ENCODE measurements at places on chromosomes 16 and 17. TPM values are rescaled to one million over a fixed set of nuclear protein-coding genes. Genes with fewer than 3 reads are reported as not detected.

DNA sequence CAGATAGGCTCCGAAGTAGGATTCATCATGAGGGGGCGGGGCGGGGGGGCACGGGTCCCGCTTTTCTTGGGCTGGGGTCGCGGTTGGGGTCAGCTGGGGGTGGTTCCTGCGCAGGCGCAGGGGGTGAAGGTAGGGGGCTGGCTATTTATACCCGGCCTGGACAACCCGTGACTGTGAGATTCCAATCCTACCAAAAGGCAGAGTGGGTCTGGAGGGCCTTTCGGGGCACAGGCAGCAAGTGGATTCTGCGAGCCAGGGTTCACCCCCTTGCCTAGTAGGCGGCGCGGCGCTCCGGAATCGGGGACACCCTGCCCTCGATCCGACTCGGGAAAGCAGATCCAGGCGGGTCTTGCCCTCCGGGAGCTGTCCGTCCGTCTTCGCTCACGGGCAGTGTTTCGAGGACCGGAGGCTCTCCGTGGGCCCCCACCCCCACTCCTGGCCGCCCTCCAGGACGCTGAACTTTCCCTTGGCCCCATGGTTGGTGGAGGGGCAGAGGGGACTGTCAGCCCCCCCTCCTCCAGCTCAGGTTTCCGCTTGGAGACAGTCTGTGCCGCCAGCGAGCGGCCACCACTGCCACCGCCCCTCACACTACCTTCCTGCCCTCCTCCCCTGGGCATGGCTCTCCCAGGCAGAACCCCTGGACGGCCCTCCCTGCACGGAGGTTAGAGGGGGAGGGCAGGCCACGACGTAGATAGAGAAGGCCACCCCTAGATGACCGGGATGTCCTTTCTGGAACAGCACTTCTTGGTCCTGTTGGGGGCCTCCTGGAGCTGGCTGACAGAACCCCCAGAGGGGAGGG, 634 bp downstream of the SLC2A4 start:
- H3K27ac ChIP-seq, result no peak overlapping the region
- H3K36me3 ChIP-seq, result no peaks in the 10 kb centered on the region
- no peak for DNase-seq
- H3K4me1 ChIP-seq, result peaks cover 2% of the 10 kb centered on the region
- H3K4me3 ChIP-seq, result peak overlapping the region; percentile 33

- no peaks in the 10 kb centered on the region for H3K36me3 ChIP-seq
- no peak overlapping the region for H3K27ac ChIP-seq
- no peak overlapping the region for H3K4me3 ChIP-seq
- H3K4me1 ChIP-seq, result peaks cover 4% of the 10 kb centered on the region
- peak; percentile 46 for DNase-seq
These were observed 13.9 kb upstream of the TBX2 start for GRCh38 chr17:61385577-61386236.

DNA sequence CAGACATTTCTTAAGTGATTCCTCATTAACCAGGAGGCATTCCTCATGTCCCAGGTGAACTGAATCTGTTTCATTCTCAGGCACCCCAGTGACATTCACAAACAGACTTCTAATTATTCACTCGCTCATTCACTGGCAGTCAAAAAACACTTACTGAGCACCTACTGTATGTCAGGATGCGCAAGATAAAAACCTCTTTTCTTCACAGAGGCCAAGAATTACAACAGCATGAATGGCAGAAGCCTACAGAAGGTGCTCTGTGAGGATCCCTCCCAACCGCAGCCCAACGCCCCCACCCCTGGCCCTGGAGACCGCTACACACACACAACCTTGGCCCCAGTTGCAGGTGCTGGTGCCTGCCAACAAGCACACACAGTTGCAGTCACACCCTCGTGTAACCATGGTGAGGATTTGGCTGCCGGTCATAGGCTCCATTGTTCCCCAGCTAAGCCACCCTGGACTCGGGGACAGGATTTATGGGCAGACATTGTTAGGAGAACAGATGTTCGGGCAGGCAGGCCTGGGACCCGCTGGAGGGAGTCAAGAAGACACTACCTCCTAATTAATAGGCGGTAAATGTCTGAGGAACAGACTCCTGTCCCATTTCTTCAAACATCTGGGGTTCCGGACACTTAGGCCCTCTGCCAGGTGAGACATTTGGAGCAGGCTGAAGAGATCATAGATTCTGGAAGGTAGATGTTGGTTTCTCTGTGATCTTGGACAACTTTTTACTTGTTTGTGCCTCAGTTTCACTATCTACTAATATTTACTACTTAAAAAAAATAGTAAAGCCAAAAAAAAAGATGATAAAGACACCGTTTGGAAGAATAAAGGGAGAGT, 43.2 kb downstream of the CUEDC1 start:
- no peak overlapping the region for H3K27ac ChIP-seq
- H3K4me3 ChIP-seq, result no peak overlapping the region
- peaks cover 18% of the 10 kb centered on the region for H3K4me1 ChIP-seq
- H3K36me3 ChIP-seq, result no peaks in the 10 kb centered on the region
- no peak for DNase-seq

GRCh38 chr17:72388765-72389473, 268.1 kb downstream of the SOX9 start:
- no peak for DNase-seq
- H3K4me3 ChIP-seq, result no peak overlapping the region
- no peaks in the 10 kb centered on the region for H3K36me3 ChIP-seq
- peaks cover 43% of the 10 kb centered on the region for H3K4me1 ChIP-seq
- no peak overlapping the region for H3K27ac ChIP-seq
- H3K27me3 ChIP-seq, result no peaks in the 10 kb centered on the region

DNA sequence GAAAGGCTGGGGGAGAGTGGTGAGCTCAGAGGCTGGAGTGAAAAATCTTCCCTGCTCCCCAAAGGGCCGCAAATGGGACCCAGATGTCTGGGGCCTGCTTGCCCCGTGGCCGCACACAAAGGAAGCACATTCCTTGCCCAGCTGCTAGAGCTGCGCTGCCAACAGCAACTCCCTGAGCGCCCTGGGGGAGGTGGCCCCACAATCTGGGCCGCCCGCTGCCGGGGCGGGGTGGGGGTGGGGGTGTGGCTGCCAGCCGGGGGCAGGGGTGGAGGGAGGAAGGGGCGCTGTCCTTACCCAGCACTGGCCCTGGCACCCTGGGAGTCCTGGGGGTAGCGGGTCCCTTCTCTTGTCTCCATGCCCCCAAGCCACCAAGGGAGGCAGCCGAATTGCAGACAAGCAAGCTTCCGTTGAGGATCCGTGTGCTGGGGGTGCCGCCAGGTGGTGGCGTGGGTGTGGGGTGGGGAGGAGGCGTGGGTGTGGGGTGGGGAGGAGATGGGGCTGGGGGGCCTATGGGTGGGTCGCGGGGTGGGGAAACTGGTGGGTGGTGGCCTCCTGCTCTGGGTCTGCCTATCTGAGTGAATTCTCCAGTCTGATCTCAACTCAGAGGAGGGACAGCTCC, 48.4 kb upstream of the PABPN1L start:
- no peak overlapping the region for H3K27ac ChIP-seq
- H3K36me3 ChIP-seq, result no peaks in the 10 kb centered on the region
- H3K27me3 ChIP-seq, result peaks cover 12% of the 10 kb centered on the region
- no peak overlapping the region for H3K4me3 ChIP-seq

The ALOX15 gene
- not detected for total RNA-seq

GRCh38 chr17:2403044-2403443, 2.2 kb upstream of the MNT start:
- H3K4me3 ChIP-seq, result no peak overlapping the region
- peaks cover 40% of the 10 kb centered on the region for H3K4me1 ChIP-seq
- H3K36me3 ChIP-seq, result no peaks in the 10 kb centered on the region
- no peak for DNase-seq

The KRTAP9-2 gene
- total RNA-seq, result not detected

The SLFN14 gene
- not detected for total RNA-seq

The KATNB1 gene
- total RNA-seq, result 10.9 TPM

The RSKR gene
- total RNA-seq, result 2.8 TPM

DNA sequence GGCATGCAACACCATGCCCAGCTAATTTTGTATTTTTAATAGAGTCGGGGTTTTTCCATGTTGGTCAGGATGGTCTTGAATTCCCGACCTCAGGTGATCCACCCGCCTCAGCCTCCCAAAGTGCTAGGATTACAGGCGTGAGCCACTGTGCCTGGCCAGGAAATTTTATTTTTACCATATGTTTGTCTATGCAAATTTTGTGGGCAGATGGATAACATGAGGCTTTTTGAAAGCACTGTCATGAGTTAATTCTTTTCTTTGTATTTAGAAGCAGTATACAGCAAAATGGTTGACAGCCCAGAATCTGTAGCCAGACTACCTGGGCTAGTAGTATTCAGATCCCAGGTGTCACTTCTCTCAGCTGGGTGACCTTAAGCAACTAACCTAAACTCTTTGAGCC, 8.5 kb upstream of the KPNB1 start:
- no peak overlapping the region for H3K27ac ChIP-seq
- H3K4me3 ChIP-seq, result no peak overlapping the region

The CRK gene
- total RNA-seq, result 123 TPM

The NPIPA5 gene
- not detected for total RNA-seq

The TLCD2 gene
- total RNA-seq, result 0.83 TPM

DNA sequence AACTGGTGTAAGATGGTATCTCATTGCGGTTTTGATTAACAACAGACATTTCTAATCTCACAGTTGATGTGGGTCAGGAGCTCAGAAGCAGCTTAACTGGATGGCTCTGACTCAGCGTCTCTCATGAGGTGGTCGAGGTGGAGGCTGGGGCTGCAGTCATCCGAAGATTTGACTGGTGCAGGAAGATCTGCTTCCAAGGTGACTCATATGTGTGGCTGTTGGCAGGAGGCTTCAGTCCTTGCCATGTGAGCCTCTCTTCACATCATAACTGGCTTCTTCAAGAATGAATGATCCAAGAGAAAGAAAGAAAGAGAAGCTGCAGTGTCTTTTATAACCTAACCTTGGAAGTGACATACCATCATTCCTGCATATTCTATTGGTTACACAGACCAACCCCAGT, 376.1 kb downstream of the SEC14L1 start:
- no peaks in the 10 kb centered on the region for H3K4me1 ChIP-seq
- no peaks in the 10 kb centered on the region for H3K36me3 ChIP-seq
- no peak overlapping the region for H3K4me3 ChIP-seq
- peak; percentile 79 for DNase-seq
- H3K27ac ChIP-seq, result no peak overlapping the region
- no peaks in the 10 kb centered on the region for H3K27me3 ChIP-seq

DNA sequence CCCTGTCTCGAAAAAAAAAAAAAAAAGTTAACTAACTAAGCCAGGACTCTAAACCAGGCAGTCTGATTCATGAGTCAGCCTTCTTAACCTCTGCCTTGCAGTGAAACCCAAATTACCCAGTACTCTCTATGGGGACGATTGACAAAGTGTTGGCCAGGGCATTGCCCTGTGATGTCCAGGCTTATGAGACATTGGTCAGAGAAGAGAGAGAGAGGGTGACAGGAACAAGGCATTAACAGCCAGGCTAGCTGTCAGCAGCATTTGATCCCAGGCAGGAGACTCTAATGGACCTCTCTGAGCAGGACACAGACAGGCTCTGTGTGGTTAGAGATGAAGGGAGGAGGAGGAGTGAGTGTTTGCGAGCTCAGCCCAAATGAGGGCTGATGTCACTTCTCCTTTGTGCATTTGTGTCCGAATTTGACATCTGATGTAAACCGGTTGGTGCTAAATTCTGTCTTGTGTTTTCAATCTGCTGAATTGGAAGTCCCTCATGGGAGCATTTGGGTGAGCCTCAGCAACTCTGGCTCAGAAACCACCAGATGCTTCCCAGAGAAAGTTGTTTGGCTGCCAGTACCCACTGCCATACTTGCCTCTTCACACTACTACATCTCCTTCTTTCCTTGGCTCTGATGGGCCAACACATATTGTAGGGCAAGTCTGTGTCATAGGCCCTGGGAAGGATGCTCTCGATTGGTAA, 4.3 kb upstream of the MYL4 start:
- peak; percentile 47 for DNase-seq
- no peaks in the 10 kb centered on the region for H3K27me3 ChIP-seq
- peaks cover 24% of the 10 kb centered on the region for H3K4me1 ChIP-seq
- no peaks in the 10 kb centered on the region for H3K36me3 ChIP-seq

The CHTF18 gene
- 3.1 TPM for total RNA-seq

The ZACN gene
- not detected for total RNA-seq

The GFAP gene
- not detected for total RNA-seq

DNA sequence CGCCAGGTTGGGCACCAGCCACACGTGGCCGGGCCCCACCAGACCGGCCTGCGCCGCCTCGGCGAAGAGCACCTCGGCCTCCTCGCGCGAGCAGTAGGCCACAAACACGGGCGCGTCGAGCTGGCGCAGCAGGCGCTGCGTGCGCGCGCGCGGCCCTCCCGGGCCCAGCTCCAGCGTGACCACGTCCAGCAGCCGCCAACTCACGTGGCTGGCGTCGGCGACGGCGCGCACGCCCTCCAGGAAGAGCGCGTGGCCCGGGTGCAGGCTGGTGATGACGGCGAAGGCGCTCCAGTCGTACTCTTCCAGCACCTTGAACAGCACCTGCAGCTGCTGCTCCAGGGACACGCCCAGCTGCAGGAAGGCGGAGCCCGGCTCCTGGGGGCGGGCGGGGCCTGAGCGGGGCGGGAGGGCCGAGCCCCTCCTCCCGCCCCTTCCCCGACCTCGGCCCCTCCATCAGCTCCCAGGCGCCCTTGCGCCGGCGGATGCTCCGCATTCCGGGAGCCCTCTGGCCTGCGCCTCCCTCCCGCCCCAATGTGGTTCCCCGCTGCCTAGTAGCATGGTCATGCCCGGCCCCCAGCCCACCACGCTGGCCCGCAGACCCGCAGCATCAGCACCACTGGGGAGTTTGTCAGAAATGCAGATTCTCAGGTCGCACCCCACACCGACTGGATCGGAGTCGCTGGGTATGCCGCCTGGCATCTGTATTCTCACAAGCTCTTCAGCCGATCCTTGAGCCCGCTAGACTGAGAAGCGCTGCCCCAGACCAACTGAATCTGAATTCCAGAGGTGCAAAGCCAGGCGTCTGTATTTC, 7.2 kb downstream of the GRIN2C start:
- no peaks in the 10 kb centered on the region for H3K4me1 ChIP-seq
- DNase-seq, result no peak
- H3K4me3 ChIP-seq, result no peak overlapping the region
- peaks cover 60% of the 10 kb centered on the region for H3K27me3 ChIP-seq

The ZNF174 gene
- 7.2 TPM for total RNA-seq

DNA sequence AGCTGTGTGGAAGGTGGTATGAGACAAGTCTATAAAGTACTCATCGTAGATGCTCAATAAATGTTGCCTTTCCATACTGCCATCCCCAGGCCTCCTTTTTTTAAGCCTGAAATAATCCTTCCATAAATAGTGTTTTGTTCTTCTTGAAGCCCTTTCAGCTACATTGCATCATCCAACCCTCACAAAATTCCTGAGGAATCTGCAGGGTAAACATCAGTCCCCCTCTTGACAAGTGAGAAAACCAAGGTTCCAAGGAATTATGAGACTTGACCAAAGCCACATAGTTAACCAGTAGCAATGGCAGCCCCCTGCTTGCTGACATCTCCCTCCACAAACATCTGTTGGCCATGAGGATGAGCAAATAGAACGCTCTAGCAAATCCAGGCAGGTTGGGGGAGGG, 89.7 kb upstream of the CCL1 start:
- no peak overlapping the region for H3K27ac ChIP-seq
- H3K36me3 ChIP-seq, result no peaks in the 10 kb centered on the region
- H3K4me3 ChIP-seq, result no peak overlapping the region
- DNase-seq, result no peak
- H3K4me1 ChIP-seq, result no peaks in the 10 kb centered on the region
